ENCODE measurements at places on chromosomes 1 and 21.

- DNase-seq, result no peak
Observed at GRCh38 chr1:6614019-6614928, 743 bp downstream of the PHF13 start.

DNA sequence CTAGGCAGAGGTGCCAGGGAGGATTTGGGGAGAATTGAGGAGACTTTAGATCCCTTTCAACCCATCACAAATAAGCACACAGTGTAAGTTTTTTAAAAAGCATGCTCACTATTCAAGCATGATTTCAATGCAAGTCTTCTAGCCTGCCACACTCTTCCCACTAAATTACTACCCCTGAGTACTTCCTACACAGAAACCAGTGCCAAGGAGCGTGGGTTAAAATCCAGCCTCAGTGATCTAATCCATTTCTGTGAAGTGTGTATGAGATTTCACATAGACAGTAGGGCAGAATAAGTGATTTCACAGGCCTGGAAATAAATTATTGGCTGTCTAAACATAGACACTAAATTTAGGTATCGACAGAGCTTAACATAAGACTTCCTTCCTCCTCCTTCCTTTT lies 142.9 kb upstream of the ATP1B1 start:
- DNase-seq, result no peak

- DNase-seq, result peak; percentile 30
Observed at GRCh38 chr21:44875316-44875700, 1.8 kb upstream of the PTTG1IP start.

DNA sequence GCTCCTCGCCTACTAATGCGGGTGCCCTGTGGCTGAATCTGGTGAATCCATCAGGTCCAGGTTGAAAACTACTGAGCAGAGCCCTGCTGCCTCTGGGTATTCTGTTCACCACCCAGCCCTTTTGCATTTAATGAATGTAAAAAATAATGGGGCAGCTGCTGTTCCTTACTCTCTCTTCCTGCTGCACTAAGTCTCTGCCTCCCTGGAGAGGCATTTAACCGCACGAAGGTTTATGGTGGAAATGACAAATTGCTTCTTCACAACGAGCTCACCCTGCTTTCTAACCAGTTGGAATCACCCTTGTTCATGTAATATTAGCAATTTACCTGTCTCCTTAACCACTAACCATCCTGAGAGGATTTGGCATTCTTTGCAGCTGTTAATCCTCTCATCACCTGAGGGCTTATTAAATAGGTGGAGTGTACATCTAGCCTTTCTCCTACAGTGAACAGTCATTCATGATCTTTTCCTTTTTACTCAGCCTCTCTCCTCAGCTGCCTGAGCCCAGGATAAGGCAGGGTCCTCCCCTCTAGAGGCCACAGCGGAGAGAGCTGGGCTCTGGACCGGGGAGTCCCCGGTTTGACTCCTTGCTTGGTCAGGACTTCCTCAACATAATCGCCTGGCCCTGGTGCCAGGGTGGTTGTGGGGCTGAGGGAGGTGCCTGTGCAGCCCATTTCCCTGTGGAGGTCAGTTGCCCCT lies 97.6 kb downstream of the NOS1AP start:
- DNase-seq, result no peak

DNA sequence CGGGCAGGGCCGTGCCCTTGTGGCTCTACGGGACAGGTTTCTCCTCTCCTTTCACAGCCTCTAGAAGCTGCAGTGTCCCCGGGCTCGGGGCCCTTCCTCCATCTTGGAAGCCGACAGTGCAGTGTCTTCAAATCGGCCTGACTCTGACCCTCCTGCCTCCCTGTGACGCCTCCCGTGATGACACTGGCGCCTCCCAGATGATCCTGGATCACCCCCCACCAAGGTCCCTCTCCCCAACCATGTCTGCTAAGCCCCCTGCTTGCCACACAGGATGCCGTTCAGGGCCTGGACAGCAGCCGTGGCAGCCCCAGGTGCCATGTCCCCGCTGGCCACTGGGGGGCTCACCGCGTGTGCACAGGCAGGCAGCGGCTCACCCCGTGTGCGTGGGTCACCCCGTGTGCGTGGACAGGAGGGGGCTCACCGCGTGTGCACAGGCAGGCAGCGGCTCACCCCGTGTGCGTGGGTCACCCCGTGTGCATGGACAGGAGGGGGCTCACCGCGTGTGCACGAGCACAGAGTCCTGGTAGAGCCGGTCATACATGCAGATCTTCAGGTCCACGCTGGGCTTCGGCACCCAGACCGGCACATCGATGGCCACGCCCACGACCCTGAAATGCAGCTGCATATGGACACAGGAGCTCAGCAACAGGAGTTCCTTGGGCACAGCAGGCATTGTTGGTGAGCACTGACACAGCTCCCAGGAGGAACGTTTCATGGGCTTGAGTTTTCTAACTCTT lies 24.9 kb upstream of the TMEM52 start:
- DNase-seq, result peak; percentile 71

GRCh38 chr1:2174348-2175054 lies 20.1 kb downstream of the FAAP20 start:
- DNase-seq, result peak; percentile 46

DNA sequence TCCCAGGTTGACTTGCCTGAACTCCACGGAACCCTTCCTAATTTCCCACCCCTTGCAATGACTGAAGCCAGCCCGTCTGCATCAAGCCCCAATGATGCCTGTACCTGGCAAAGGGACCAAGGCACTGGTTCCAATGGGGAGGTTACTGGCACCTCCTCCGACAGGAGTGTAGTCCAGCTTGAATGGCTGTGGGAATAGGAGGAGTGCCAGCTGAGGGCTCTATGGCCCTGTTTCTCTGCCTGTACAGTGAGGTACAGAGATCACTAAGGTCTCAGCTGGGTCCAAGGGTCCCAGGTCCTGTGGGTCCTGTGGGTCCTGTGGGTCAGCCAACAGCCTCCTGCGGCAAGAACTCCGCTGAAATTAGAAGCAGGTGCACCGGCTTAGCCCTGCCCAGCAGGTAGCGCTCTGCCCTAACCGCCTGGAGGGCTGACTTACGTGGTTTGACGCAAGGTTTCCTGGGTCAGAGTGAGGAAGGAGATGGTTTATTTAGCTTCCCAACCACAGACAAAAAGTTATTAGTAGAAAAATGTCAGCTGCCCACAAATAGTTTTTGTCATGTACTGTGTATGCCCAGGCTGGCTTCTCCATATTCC lies 9.9 kb upstream of the SPRR4 start:
- no peak for DNase-seq

DNA sequence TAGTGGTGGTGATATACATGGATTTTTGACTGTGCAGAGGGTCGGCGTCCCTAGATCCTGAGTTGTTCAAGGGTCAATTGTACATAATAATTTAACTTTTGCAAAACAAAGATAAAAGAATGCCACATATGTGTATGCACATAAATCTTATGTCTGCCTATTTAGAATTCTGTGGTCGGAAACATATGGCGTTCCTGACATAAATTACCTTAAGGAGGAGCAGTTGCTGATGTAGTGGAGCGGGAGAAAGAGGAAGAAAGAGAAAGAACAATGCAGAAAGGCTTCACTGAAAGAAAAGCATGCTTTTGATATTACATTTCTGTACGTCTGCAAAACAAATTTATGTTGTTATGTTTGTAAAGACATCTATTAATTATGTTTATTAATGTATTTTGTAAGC lies 40.0 kb downstream of the S1PR1 start:
- DNase-seq, result no peak

- no peak for DNase-seq
Observed at GRCh38 chr1:246319083-246319714, 187.9 kb downstream of the SMYD3 start.

DNA sequence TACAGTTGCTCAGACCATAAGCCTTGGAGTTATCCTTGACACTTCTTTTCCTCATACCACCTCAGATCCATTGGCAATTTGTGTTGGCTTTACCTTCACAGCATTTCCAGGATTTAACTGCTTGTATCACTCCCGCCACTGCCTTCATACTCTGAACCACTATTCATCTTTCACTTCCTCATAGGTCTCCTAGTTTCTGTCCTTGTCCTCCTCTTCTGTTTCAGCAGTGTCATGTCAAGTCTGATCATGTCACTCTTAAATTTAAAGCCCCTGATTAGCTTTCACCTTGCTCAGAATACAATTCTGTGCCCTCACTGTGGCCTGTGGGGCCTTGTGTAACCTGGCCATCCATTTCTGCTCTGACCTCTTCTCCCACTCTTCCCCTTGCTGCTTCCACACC lies 34.7 kb upstream of the C1orf115 start:
- no peak for DNase-seq

- DNase-seq, result no peak
Observed at GRCh38 chr1:46456411-46456963, 33.1 kb upstream of the DMBX1 start.

GRCh38 chr1:7591565-7591964 lies 179.5 kb upstream of the VAMP3 start:
- no peak for DNase-seq
